ENCODE measurements at places on chromosomes 6 and 20.

DNA sequence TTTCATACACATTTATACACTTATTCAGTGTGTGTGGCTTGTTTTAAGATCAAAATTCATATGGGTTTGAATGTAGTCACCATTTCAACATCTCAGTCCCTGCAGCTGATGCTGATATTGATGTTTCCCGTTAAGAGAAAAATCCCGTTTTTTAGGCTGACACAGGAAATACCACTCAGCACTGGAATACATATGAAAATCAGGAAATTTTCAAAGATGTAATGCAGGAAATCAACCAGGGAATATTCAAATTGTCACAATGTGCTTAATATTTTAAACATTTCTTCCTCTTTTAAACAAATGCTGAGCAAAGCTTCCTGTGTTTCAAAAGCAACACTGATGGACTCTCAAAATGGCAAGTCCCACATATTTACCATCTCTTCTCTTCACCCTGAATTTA is 94.5 kb upstream of the MARCKS start:
- DNase-seq, result no peak

DNA sequence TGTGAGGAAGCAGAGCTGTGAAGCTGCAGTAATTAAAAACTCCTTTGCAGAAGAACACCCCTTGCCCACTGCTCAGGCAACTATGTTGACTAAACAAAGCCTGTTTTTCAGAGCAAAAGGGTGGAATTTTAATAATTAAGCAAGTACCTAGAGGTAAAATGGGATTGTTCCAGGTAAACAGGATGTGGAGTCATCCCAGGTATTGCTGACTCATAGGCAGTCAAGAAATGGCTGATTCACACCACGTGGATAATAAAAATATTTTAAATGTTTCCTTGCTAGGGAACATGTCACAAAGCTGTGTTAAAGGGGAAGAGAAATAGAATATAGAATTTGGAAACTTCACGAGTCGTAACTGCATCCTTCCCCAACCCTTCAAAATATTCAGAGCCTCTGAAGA is 491.8 kb downstream of the BTBD3 start:
- DNase-seq, result no peak

DNA sequence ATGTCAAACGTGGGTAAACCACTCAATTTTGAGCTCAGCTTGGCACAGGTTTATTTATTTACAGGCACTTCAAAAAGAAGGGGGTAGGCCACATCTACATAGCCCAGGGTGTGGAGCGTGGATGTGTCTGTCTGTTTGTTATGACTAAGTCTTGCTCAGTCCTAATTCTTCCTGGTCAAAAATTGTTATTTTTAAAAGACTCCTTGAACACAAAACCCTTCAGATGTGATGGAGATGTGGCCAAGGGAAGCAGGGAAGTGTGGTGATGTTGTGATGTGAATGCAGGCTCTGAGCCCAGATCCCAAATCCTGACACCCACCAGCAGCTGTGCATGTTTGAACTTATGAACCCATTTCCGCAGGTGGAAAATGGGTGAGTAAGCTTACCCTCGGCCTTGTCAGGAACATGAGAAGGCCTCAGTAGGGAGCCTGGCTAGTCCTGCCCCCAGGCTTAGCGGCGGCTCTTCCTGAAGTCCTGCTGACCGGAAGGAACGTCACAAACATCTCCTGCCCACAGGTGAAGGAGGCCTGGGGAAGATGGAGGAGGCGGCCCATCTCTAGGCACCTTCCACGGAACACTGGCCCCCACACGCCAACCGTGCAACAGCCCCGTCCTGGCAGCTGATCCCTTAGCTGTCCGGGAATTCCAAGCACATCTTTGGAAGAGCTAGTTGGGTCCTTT is 119.7 kb downstream of the MYLK4 start:
- no peak for DNase-seq

DNA sequence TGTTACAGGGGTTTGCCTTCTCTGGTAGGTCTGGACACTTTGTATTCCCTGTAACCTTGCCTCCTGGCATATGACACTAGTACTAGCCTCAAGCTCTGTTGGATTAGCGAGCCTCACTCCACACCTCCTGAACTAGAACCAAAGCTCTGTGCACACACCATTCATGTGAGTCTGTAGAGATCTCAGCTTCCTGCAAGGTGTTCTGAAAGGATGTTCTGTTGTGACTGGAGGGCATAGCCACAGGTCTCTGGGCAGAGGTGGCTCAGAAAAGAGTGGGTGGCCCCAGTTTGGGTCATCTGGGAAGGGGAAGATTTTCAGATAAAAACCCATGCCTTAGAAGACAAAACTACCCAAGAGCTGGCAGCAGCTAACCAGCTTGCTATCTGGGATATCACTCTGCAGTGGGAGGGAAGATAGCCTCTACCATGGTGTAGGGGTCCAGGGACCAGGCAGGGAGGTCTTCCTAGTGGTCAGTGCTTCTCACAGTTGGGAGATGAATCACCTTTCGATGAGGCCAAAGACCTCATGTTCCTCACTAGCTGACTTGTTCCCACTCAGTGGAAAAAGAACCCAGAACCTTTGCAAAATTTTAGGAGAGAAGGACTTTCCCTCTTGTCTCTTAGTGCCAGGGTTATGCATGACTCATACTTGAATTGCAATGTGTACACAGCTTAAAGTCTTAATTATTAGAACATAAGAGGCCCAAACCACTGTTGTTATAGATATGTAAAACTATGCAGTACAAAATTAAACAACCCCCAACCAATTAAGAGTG is 41.4 kb downstream of the HLA-F start:
- DNase-seq, result no peak

DNA sequence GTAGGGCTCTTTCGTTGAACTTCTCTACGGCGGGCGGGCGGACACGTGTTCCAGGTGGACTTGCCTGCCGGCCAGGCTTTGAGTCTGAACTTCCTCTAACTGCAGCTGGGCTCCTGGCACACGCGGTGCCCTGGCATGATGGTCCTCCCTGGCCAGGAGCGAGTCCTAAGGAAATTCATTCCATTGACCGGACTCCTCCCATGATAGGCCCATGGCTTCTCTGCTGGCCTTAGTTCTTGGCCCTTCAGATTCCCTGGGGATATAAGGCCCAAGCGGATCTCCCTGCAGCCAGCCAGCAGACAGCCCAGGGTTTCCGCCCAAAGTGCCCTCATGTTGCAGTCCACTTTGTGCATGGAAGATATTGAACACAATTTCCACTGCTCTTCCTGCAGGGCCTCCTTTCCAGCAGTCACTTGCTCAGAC is 39.4 kb downstream of the TBC1D7 start:
- DNase-seq, result no peak

DNA sequence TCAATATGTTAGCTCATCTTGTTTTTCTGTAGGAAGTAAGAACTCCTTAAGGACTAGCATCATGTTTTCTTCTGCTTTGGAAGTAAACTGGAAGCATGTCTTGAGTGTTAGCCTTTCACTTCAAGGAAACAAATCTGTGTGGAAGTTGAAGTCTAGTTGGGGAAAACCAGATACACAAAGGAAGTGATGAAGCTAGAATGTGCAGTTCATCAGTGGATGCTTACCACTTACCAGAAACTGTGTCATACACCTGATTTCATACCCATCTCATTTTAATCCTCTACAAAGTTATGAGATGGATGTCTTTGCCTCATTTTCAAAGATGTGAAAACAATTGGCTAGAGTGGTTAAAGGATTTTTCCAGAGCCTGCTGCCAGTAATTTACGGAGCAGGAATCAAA is 75.8 kb downstream of the TMEM170B start:
- DNase-seq, result no peak

GRCh38 chr6:78383968-78384367 is 483.4 kb upstream of the IRAK1BP1 start:
- DNase-seq, result no peak

DNA sequence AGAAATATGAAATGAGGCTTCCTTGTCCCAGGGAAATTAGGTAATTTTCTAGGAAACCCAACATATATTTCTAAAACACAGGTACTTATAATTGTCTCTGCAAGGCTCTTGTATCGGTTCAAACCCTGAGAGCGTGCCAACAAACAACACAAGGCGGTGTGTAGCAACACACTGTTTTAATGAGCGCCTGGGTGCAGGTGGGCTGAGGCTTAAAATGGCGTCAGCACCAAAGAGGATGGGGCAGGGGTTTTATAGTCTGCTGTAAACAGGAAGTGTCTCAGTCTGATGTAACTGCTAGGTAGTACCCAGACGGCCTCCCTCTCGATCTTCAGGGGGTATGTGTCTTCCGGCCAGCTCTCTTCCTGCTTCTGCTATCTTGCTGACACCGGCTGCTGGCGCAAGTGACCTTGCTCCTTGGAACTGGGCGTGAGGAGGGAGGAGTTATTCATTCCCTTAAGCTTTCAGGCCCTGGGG is 69.7 kb downstream of the EPB41L2 start:
- DNase-seq, result no peak

DNA sequence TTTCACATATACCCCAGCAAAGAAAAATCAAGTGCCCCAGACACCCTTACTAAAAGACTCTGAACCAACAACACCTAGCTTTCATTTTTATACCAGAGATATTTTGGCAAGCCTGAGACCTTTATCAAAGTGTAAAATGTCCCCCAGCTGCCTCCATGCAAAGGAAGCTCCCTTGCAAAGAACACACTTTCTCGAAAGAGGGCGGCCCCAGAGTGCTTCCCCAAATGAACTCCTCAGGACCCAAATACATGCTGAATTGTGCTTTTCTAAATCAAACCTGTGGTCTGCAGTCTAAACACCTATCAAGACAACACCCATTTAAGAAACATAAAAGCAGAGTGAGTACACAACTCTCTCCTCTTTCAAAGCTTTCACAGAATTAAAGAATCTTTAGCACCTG is 490 bp downstream of the IPCEF1 start:
- DNase-seq, result no peak

- DNase-seq, result no peak
Measured at GRCh38 chr20:38209736-38210405, 44.8 kb upstream of the TGM2 start.

DNA sequence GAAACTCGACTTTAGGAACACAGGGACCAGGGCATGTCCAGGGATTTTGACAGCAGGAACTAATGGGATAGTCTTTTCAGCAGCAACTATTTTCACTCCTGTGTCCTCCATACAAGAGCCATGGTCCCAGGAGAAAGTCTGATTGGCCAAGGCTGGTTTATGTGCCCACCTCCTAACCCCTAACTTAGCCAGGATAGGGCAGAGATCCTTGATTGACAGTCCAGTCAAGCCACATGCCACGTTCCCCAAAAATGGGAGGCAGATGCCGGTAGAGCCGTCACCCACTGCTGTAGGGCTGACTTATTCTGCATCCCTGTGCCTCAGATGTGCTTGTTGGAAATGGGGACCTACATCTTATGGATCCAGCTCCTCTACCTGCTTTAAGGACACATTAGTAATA is 22.3 kb downstream of the SLC2A10 start:
- no peak for DNase-seq

DNA sequence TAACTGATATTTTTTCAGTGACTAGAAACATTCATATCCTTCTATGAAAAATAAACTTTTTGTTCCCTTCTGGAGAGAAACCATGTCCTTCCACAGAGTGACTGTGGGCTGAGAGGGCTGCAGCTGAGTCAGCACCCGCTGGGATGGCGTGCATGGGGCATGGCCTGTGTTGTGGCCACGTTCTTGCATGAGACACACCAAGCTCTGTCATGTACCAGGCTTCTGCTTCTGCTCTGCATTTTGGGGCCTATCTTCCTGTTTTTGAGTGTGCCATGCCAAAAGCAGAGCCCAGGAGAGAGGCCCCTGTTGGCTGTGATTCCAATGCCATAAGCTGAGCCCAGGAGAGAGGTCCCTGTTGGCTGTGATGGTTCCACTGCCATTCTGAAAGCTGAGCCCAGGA is 10.8 kb downstream of the APMAP start:
- no peak for DNase-seq

GRCh38 chr20:35181731-35182130 is 9.9 kb downstream of the PROCR start:
- no peak for DNase-seq

DNA sequence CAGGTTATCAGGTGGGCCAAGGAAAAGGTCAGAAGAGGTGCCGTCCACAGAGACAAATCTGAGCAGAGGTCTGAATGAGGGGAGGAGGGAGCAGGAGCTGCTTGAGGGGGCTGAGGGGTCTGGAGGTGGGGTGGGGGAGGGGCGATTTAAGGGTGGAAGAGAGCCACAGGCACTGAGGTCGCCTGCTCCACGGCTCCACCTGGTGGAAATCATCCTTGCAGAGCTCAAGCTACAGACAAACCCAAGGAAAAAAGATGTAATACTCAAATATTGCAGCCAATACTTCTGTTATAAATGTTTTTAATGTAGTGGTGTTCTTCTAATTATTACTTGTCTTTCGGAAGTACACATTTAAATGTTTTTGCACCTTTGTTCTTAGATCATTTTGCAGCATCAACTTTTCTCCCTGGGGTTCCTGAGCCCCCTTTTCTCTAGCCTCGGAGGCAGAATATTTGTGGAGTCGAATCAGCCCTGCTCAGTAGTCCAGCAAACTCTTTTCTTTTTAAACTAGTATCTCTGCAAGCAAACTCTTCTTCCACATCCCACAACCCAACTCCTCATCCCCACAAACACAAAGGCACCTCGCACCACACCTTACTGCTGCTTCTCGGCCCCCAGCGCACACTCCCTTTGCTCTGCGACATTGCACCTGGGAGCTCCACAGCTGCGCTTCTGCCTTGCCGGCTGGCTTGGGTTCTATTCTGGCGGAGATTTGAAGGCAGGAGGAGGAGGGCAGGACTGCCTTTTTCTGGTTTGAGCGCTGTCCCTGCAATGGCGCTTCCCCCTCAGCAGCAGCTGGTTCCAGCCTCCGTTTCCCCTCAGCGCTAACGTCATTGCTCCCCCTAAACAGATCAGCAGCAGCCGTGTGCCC is 51.0 kb upstream of the TFAP2A start:
- no peak for DNase-seq

DNA sequence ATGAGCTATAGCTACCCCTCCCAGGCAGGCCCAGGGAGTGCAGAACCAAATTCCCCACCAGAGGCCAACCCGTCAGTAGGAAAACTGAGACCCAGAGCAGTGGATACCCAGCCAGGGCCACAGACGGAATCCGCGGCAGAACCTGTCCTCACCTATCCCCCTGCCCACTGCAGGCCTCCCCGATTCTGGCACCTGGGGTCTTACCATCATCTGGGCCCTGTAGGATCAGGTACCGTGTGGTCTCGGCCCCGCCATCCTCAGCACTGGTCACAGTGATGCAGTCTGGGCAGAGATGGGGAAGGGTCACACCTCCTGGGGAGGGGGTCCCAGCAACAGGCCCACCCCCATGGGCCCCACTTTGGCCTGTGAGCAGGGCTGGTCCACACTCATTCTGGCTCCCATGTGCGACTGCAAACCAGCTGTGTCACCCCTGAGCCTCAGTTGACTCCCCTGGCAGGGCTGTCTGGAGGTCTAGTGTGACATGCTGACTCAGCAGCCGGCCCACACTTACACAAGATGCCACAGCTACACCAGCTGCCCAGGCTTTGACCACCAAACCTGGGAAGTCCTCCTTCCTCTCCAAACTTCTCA is 3.8 kb downstream of the ZNF335 start:
- DNase-seq, result no peak

- DNase-seq, result no peak
Measured at GRCh38 chr6:112485827-112486212, 138.7 kb downstream of the RFPL4B start.

DNA sequence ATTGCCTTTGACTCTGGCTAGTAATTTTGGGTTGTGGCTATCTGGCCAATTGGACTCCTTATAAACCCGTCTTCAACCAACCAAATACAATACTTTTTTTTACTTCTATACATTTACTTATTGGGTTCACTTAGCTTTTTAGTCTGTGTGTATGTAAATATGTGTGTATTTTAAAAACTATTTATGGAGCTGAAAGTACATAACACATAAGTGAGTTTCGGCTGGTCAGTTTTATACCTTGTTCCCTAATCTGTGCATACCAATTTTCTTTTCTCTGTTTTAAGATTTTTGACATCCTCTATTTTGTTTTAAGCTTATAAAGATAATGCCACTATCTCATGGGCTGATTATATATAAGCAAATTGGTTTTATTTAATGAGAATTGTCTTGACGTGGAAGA is 129.5 kb downstream of the LRRC1 start:
- no peak for DNase-seq

All from anterior cingulate cortex (tissue), 58 donors.